Stimulated activated CD4-positive, alpha-beta T cell treated with anti-CD3 and anti-CD28 coated beads, Interleukin-2, amount 100 ng/mL, for 4 hours (primary cell): ENCODE measurements at places on chromosomes 2 and 18.

- no peak for DNase-seq
Measured at GRCh38 chr2:127527001-127527804, 914 bp upstream of the IWS1 start.

DNA sequence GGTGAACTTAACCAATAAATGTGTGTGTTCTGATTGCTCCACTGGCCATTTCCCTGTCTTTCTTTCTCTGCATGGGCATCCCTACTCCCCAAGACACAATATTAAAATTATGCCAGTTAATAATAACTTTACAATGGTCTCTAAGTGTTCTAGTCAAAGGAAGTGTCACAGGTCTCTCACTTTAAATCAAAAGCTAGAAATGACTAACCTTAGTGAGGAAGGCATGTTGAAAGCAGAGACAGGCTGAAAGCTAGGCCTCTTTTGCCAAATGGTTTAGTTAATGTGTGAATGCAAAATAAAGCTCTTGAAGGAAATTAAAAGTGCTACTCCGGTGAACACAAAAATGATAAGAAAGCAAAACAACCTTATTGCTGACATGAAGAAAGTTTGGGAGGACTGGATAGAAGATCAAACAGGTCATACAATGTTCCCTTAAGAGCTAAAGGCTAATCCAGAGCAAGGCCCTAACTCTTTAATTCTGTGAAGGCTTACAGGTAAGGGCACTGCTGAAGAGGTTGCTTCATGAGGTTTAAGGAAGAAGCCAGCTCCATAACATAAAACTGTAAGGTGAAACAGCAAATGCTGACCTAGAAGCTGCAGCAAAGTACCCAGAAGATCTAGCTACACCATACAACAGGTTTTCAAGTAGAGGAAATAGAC is 44.0 kb upstream of the ARHGAP15 start:
- no peak for DNase-seq

DNA sequence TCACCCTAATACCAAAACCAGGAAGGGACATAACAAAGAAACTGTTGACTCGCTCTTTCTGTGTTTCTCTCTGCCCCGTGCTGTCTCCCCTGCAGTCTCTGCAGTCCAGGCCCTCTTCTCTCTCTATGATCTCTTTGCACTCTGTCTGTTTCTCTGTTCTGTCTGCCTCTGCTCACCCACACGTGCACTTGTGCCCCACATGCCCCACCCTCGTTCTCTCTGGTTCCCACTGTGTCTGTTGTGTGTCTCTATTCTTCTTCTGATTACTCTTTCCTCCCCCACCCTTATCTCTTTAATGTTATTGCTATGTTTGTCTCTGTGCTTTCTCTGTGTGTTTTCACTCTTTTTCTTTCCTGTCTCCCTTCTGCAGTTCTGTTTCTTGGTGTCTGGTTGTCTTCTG is 54.0 kb downstream of the NAT8 start:
- DNase-seq, result no peak

- DNase-seq, result no peak
Measured at GRCh38 chr2:192570788-192571187, 376.1 kb upstream of the TMEFF2 start.

DNA sequence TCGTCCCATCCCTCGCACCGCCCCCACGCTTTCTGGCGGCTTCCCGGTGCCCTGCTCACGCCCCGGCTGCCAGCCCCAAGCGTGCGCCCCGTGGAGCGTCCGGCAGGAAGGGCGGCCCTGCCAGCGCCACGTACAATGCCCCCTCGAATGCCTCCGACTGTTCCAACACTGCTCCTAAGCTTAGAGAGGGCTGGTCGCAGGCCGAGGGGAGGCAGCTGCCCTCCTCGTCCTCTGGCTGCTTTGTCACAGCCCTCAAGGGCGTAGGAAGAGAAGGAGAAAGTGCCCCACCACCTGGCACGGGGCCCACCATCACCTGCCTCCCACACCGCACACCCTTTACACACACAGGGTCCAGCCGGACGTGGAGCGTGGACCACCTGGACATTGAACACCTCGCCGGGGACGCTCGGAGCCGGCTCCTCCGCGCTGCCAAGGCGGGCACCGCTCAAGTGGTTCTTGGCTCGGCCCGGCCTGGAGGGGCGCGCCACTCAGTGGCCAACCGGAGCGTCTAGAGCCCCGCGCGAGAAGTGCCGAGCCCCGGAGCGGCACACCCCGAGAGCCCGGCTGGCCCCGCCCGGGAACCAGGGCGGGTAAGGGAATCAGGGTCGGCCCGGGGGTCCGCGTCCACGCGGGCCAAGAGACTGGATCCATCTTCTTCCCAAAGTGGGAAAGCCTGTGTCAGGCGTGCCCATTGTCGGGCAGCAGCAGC is 830 bp downstream of the DNER start:
- DNase-seq, result no peak

DNA sequence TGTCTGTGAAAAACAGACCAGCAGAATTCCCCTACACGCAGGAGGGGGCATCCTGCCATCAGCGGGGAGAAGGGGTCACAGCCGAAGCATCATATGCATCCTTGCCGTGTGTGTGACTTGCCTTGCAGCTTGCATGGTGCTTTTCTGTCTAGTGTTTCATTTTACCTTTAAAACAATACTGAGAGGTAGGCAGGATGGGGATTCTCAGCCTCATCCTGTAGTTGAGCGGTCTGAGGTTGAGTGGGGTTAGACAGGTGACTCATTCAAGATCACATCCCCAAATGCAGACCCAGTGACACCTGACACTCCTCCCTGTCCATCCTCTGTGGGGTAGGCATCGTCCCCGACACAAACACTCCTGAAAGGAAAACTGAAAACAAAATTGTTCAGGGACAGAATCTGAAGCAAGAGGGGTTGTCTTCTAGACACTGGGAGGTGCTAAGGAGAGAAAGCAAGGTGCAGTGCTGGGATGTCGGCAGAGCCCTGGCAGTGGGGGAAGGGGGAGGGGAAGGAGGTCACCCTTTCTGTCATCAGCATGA is 7.9 kb downstream of the ARL4C start:
- peak; percentile 51 for DNase-seq

- no peak for DNase-seq
Measured at GRCh38 chr2:239180526-239181073, 220.2 kb downstream of the HDAC4 start.

DNA sequence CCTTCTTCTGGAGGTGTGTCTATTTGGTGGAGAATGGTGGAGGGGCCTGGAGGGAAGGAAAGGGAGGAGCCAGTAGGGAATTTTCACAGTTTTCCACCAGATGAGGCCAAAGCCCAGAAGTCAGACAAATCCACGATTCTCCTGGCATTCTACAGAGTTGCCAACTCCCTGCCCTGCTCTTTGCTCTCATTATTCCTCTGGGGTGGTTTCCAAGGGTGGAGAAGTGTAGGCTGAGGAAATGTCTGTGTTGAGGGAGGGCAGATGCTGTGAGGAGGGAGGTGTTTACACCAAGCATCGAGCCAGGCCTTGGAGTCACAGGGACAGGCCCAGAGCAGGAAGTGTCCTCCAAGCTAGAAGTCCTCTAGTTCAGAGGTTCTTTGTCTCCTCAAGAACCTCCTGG is 124.1 kb upstream of the LGALSL start:
- DNase-seq, result no peak

DNA sequence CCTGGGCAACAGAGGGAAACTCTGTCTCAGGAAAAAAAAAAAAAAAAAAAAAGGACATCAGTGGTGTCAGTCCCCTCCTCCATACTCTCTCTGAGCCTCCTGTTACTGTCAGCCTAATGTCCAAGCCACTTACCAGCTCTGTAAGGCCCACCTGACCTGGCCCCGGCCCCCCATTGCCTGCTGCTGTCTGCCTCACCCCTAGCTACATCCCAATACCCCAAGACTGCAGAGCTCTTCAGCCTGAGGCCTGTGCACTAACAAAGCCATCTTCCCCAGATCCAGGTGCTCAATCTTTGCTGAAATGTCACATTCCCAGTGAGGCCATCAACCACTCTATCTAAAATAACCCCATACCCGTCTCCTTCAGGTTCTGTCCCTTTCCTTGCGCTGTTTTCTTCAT is 5.7 kb downstream of the ARMC9 start:
- no peak for DNase-seq

DNA sequence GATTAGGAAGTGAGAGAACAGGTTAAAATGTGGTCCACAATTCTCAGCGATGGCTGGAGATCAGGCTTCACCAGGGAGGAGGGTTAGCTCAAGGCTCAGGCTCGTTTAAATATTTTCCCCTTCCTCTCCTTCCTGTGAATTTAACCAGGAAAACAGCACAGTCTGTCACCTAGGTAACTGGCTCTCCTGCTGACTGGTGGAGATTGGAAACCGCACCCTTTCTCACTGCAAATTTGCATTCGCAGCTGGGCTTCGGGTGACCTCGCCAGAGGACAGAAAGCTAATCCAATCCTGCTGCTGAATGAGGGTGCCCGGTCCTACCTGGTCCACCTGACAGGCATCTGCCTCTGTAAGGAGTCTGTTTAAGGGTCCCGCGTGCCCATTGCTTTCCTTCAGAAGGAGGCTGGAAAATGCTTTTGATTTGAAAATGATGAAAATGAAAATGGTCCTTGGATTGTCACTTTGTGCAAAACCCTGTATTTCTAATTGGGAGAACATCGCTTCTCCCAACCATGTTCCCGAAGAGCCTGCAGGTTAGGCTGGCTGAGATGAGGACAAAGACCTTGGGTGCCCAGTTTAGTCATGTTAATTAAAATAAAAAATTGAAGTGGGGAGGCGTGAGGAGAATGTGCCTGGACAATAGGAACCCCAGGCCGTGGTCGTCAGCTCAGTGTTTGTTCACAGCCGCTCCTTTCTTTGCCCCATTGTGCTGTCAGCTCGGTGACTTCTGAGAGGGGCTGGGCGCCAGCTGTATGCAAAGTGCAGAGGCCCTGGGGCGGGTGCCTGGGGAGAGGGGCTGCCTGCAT is 43.4 kb upstream of the MTCL1 start:
- DNase-seq, result no peak

GRCh38 chr2:241009191-241009590 is 10.8 kb downstream of the SNED1 start:
- DNase-seq, result no peak

- no peak for DNase-seq
Measured at GRCh38 chr2:42041377-42042127, 6.3 kb upstream of the PKDCC start.

DNA sequence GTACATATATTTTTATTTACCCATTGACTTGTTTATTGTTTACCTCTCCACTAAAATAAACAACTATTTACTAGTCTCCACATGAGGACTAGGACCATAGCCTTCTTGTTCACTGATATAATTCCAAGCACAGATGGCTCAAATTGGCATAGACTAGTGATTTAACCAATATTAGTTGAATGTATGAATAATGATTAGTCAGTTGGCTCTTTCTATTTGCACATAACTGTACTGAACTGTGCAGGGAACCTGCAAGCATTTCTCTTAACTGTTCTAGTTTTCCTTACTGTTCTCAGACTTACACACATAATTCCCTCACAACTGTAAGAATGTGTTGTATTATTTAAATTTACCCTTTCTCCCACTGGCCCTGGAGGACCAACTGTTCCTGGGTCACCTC is 91.9 kb downstream of the COL3A1 start:
- DNase-seq, result no peak

- DNase-seq, result no peak
Measured at GRCh38 chr2:42424033-42424432, 63.0 kb upstream of the COX7A2L start.

DNA sequence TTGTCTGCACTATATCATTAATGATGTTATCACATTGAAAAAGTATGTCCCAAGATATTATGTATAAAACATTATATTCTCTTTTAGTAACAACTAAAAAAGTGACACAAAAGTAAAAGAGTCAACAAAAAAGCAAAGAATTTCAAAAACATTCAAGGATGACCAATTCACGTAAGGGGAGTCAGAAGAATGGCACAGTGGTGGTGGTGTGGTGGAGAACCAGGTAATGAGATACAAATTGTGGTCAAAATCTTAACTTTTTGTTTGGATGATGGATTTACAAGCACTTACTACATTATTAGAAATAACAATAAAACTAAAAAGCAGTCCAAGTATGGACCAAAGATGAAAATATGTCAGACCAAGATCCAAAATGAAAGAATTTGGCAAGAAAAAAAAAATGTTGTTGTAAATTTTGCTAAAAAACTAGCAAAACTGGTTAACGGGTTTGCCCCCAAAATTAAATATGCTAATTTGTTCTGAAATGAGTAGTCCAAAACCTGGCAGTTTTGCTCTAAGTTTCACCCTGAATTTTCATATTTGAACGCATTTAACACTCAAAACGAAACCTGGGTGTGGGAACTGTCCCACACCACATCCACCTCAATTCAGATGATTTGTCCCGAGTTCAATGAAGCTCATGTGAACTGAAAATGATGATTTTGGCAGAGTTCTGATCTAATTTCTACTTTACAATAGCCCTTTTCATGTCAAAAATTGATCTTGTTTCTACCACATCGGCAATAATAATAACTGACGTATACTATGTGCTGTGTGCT is 135.8 kb downstream of the IKZF2 start:
- DNase-seq, result no peak

DNA sequence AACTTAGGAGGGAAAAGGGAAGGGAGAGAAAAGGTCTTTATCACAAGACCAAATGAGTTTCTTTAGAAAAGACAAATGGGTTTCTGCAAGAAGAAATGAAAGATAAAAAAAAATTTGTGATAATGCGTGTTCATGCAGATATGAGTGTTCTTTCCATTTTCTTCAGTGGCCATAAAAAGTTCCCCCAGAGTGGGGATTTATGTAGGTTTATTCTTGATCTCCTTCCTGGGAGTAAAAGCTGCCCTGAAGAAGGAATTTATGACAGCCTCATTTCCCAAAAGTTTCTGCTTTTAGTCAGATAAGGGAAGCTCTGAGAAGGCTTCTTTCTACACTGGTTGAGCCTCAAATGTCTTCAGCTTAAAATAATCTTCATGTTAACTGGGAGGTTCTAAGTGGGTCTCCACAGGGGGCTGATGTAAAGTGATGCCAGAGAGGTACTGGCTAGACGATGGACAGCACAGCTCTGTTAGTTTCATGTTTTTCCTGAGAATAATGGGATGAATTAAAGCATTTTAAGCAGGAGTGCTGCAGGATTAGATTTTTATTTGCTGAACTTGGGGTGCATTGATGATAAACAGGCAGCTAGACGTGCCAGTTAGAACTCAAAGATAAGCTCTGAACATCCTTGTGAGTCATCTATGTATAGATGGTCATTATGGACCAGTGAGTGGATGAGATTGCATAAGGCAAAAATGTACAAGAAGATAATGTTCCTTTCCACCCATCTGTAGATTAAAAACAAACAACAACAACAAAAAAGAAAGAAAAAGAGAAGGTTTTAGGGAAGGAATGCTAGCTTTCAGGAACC is 99.4 kb upstream of the MSH2 start:
- no peak for DNase-seq

- no peak for DNase-seq
Measured at GRCh38 chr2:55159037-55159651, 72.9 kb downstream of the CLHC1 start.

GRCh38 chr2:101173707-101174295 is 22.6 kb upstream of the TBC1D8 start:
- DNase-seq, result peak; percentile 22

DNA sequence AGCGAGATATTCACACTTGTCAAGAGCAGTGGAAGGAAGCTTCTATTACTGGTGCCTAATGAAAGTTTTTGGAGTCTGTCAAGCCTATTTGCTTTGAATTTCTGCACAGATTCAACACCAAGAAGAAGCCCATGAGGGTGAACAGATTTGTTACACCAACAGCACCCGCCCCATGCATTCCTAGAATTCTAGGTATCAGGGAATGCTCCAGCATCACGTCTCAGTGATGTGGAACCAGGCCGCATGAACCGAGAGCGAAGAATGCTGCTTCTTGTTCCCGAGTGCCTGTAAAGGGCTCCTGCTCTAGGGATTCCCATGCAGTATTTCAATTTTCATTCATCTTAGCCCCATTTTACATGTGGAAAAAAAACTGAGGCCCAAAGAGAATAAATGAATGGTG is 69.7 kb downstream of the KCNF1 start:
- DNase-seq, result no peak

GRCh38 chr2:46383784-46384456 is 86.7 kb downstream of the EPAS1 start:
- no peak for DNase-seq
